CD8-positive, alpha-beta memory T cell (primary cell): ENCODE measurements at places on chromosomes 3 and 15. TPM values are rescaled to one million over a fixed set of nuclear protein-coding genes. Genes with fewer than 3 reads are reported as not detected.

DYNC1LI1 gene
- 39.6 TPM for total RNA-seq

BFSP2 gene
- not detected for total RNA-seq

SMCO1 gene
- total RNA-seq: not detected

CCNL1 gene
- 125 TPM for total RNA-seq

PLSCR4 gene
- not detected for total RNA-seq

HAPLN3 gene
- 32.2 TPM for total RNA-seq

RTP3 gene
- total RNA-seq: not detected

GOLGA6L4 gene
- 1.1 TPM for total RNA-seq

FANCD2 gene
- 56.2 TPM for total RNA-seq

PLA1A gene
- total RNA-seq: 0.16 TPM

EPHB3 gene
- 0.04 TPM for total RNA-seq

GUCA1C gene
- not detected for total RNA-seq

GMNC gene
- not detected for total RNA-seq

RABL3 gene
- 39.0 TPM for total RNA-seq

MINAR1 gene
- 0.35 TPM for total RNA-seq

CLRN1 gene
- total RNA-seq: not detected

MOBP gene
- not detected for total RNA-seq

ILDR1 gene
- not detected for total RNA-seq

WNT7A gene
- 0.38 TPM for total RNA-seq

CACNA2D2 gene
- total RNA-seq: 0.73 TPM

ITPKA gene
- total RNA-seq: 0.53 TPM

SLC24A1 gene
- total RNA-seq: 4.3 TPM

GPX1 gene
- total RNA-seq: 231 TPM

DNAH1 gene
- total RNA-seq: 7.0 TPM

ITGB5 gene
- 3.3 TPM for total RNA-seq

ZPLD1 gene
- total RNA-seq: not detected

MAGI1 gene
- 0.15 TPM for total RNA-seq

PARP15 gene
- total RNA-seq: 13.9 TPM

SNX33 gene
- 3.5 TPM for total RNA-seq

ECE2 gene
- not detected for total RNA-seq

DAPK2 gene
- total RNA-seq: 4.4 TPM

ACAN gene
- total RNA-seq: not detected

INSYN1 gene
- not detected for total RNA-seq

FOXB1 gene
- total RNA-seq: 0.33 TPM

CPNE9 gene
- 0.16 TPM for total RNA-seq

ITIH1 gene
- total RNA-seq: not detected

ALPK3 gene
- 0.07 TPM for total RNA-seq

KBTBD12 gene
- not detected for total RNA-seq

GPR62 gene
- total RNA-seq: not detected

UBL7 gene
- total RNA-seq: 64.9 TPM

CHAC1 gene
- 15.1 TPM for total RNA-seq
